Bronchus fibroblast of lung (primary cell): ENCODE measurements at places on chromosomes 5 and 9. TPM values are rescaled to one million over a fixed set of nuclear protein-coding genes. Genes with fewer than 3 reads are reported as not detected.

Gene COL27A1
- 4.0 and 4.5 TPM in 2 replicates for total RNA-seq

Gene GLRA1
- not detected in 2 replicates for total RNA-seq

Gene FAM221B
- not detected in 2 replicates for total RNA-seq

Gene ECSCR
- 1.0 and 1.2 TPM in 2 replicates for total RNA-seq

Gene GALNT10
- total RNA-seq = 17.3 and 18.0 TPM in 2 replicates

Gene PPP3R2
- not detected in 2 replicates for total RNA-seq
